ENCODE measurements at places on chromosomes 5 and 9.
A peak's percentile ranks its signal among the peaks of the same experiment; 100 is the strongest.

- no peak for DNase-seq
Observed at GRCh38 chr5:157506066-157506590, 46.1 kb downstream of the NIPAL4 start.

DNA sequence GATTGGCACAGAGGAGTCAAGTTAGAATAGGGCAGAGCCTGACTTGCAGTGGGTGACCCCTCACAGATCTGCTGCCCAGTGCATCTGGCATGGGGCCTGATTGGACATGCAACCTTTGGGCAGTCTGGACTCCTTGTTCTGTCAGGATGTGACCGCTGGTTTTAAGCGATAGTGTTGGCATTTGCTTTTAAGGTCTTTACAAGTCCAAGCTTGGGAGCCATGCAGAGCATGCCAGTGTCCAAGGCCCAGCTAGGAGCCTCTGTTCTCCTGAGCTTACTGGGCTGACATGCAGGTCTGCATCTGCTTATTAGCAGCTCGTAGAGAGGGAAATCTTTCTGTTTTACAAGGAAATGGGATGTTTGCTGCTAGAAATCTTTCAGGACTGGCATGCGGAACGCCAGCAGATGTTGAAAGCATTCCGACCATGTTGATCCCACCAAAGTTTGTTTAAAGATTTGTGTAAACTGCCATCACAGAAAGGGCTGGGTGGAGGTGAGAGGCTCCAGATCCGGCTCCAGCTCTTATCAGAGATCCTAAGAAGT, 27.5 kb downstream of the GADD45G start:
- no peak for DNase-seq

DNA sequence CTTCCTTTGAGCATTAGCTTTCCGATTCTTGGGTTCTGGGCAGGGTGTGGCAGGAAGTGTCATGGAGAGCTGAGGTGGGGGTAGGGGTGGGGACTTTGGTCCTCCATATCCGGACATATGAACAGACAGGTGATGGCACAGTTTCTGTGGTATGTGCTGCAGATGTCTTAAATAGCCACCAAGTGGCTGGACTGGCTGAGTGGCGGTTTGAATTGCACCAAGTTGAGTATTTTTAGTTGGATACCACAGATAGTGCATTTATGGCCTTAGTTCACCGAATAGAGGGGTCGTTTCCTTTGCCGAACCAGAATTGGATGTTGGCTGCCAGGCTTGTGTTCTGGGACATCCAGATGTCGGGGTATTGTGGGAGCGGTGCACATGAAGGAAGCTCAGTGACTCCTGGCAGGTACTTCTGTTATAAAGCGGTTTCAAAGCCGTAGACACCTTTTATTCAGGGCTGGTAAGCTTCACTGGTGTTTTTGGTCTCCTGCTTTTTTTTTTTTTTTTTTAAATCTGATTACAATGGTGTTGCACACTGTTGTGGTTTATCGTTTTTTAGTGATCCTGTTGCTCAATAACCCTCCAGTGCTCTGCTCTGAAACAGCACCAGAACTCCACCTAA, 15.1 kb upstream of the TNFAIP8 start:
- DNase-seq = no peak

DNA sequence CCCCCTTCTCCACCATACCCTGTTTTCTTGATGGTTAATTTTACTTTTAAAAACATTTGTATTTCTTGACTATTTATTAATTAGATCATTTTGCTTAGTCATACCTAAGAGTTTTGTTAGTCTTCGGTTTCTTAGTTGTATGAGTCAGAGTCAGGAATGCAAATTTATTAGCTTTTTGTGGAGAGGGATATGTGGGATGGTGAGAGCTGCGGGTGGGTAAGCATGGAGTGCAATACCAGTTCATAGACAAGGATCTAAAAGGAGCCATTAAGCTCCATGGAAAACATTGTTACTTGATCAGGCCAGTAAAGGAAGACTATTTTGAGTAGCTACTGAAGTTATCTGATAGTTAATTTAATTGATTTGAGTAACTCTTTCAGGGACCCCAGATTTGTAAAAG, 77.5 kb downstream of the ZSWIM6 start:
- peak; percentile 81 for DNase-seq

DNA sequence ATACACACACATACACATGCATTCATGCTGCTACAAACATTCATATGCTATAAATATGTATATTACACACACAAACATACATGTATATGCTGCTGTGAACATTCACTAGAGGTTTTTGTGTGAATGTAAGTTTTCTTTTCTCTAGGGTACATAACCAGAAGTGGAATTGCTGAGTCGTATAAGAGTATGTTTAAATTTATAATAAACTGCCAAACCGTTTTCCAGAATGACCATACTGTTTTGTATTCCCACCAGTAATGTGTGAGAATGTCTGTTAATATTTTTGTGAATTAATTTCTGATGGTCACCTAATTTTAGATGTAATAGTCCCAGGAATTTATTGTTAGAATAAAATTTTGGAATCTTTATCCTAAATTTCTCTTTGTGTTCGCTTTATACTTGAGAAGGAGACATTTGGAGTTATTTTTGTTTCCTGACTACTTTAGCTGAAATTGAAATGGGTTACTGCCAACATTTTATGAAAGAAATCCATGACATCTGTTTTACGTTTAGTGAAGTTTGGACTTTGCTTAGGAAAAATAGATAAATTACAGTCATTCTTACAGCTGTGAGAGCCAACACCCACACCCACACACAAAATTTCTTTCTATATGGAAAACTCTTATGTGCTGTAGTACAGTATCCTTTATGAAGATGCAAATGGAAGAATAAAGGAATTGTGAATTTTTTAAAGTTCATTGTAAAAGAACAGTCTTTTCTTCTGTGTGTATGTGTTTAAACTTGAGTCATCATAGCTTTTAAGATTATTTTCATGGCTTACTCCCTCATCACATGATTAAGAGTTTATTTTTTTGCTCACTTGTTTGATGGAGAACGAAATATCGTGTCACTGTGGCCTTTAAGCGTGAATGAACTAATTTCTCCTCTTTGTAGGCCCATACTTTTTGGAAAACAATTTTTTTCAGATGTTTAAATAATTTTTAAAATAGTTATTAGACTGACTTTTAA, 24.3 kb downstream of the CENPP start:
- DNase-seq = no peak

DNA sequence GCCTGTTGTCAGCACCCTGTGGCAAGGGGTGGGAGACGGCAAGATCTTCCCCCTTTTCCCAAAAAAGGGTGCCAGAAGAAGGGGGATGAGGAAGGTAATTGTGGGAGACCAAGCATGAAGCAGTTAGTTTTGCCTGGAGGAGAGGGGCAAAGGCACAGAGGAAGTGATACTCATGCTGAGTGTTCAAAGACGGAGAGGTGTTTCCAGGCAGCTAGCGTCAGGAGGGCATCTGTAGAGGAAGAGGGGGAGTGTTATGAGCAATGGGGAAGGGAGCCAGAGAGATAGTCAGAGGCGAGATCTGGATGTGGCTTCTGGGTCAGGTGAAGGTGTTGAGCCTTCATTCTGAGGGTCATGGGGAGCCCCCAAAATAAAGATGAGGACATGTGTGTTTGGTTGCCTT, 26.9 kb upstream of the ADAM19 start:
- peak; percentile 27 for DNase-seq

Measured in inflammatory macrophage treated with lipopolysaccharide for 4 hours (primary cell).